ENCODE measurements at places on chromosomes 6 and 20. TPM values are rescaled to one million over a fixed set of nuclear protein-coding genes. Genes with fewer than 3 reads are reported as not detected.
A peak's percentile ranks its signal among the peaks of the same experiment; 100 is the strongest.

DNA sequence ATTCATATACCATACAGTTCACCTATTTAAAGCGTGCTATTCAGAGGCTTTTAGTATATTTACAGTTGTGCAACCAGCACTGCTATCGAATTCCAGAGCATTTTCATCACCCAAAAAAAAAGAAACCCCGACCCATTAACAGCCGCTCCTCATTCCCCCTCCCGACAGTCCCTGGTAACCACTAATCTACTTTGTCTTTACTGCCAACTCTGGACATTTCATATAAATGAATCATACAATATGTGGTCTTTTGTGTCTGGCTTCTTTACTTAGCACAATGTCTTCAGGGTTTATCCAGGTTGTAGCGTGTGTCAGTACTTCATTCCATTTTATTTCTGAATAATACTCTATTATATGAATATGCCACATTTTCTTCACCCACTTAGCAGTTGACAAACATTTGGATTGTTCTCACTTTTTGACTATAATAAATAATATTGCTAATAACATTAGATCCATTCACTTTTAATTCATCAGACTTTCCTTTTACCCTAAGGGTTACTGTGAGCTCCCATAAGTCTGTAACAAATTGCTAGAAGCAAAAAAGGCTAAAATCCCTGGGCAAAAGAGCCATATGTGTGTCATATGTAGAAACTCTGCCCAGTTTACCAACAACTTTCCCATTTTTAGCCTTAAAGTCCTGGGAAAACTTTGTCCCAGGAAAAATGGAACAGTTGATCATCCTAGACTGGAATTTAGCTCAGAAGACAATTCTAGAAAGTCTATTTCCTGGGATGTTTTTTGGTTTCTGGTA is 23.2 kb upstream of the ROS1 start:
- no peak for DNase-seq
- H3K4me1 ChIP-seq = no peaks in the 10 kb centered on the region
- H3K4me3 ChIP-seq = no peak overlapping the region
- no peaks in the 10 kb centered on the region for H3K36me3 ChIP-seq

- H3K27me3 ChIP-seq = no peaks in the 10 kb centered on the region
- H3K4me3 ChIP-seq = no peak overlapping the region
- no peak for DNase-seq
- no peaks in the 10 kb centered on the region for H3K4me1 ChIP-seq
- no peaks in the 10 kb centered on the region for H3K36me3 ChIP-seq
Measured at GRCh38 chr6:116145803-116146675, 20.1 kb upstream of the COL10A1 start.

The TFAP2A gene
- 0.22 TPM for total RNA-seq

DNA sequence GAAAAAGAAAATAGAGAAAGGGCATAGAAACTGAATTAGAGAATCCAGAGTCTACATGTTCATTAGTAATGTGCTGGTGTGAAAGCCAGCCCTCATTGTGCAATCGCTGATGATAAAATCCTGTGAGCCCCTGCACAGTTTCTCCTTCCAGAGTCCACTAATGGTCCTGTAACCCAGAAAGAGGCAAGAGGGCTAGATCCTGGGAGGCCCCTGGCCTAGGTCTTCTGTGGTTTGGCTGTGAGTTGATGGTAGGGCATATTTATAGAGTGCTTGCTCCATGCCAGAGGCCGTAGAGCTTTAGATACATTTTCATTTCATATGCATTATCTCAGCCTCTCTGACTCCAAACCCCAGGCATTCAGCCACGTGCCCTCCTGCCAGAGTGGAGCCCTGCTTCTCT is 94.9 kb upstream of the MTHFD1L start:
- H3K4me3 ChIP-seq = no peak overlapping the region
- no peaks in the 10 kb centered on the region for H3K27me3 ChIP-seq
- no peak for DNase-seq

The ZSCAN31 gene
- 6.3 TPM for total RNA-seq

- H3K36me3 ChIP-seq = no peaks in the 10 kb centered on the region
- DNase-seq = no peak
- no peak overlapping the region for H3K27ac ChIP-seq
- no peak overlapping the region for H3K4me3 ChIP-seq
- no peaks in the 10 kb centered on the region for H3K4me1 ChIP-seq
- no peaks in the 10 kb centered on the region for H3K27me3 ChIP-seq
Measured at GRCh38 chr6:44957156-44957555, 371.0 kb upstream of the RUNX2 start.

- H3K36me3 ChIP-seq = no peaks in the 10 kb centered on the region
- H3K27ac ChIP-seq = peak overlapping the region; percentile 24
- H3K4me3 ChIP-seq = no peak overlapping the region
Measured at GRCh38 chr6:111743360-111743759, 129.9 kb downstream of the FYN start.

The ULBP3 gene
- 3.7 TPM for total RNA-seq
